ENCODE measurements at places on chromosomes 6 and 20. TPM values are rescaled to one million over a fixed set of nuclear protein-coding genes. Genes with fewer than 3 reads are reported as not detected.

CDYL gene
- 105 TPM for total RNA-seq

TNF gene
- total RNA-seq: not detected

HRH3 gene
- total RNA-seq: 0.10 TPM

KIF25 gene
- total RNA-seq: not detected

MARCKS gene
- 46.7 TPM for total RNA-seq

PRSS16 gene
- total RNA-seq: not detected

NKAIN4 gene
- total RNA-seq: not detected

SPAG4 gene
- 2.5 TPM for total RNA-seq

RIMS4 gene
- total RNA-seq: 0.07 TPM

WFDC2 gene
- total RNA-seq: not detected

NEURL2 gene
- total RNA-seq: 4.1 TPM

SIRPB1 gene
- 1.4 TPM for total RNA-seq

PLCB1 gene
- 42.4 TPM for total RNA-seq

LHFPL5 gene
- total RNA-seq: not detected

TGM2 gene
- total RNA-seq: 4.2 TPM

MYL9 gene
- total RNA-seq: 2.7 TPM

ADTRP gene
- not detected for total RNA-seq

HSPA12B gene
- not detected for total RNA-seq

TRIM31 gene
- total RNA-seq: 0.51 TPM

SNPH gene
- total RNA-seq: 0.09 TPM

DLK2 gene
- total RNA-seq: 0.74 TPM

FAM162B gene
- not detected for total RNA-seq

RFX6 gene
- total RNA-seq: not detected

TMEM14C gene
- total RNA-seq: 163 TPM

GFRA4 gene
- not detected for total RNA-seq

MYCT1 gene
- not detected for total RNA-seq

PPP1R3G gene
- total RNA-seq: 0.56 TPM

IL17A gene
- total RNA-seq: not detected

BNIP5 gene
- total RNA-seq: not detected

MLIP gene
- total RNA-seq: 0.33 TPM

CEP57L1 gene
- 15.5 TPM for total RNA-seq

RNF39 gene
- total RNA-seq: 0.13 TPM

DDO gene
- 10.3 TPM for total RNA-seq

RAMACL gene
- not detected for total RNA-seq

ZNF335 gene
- 6.0 TPM for total RNA-seq

NMBR gene
- not detected for total RNA-seq
